ENCODE measurements at places on chromosomes 12 and 14.

DNA sequence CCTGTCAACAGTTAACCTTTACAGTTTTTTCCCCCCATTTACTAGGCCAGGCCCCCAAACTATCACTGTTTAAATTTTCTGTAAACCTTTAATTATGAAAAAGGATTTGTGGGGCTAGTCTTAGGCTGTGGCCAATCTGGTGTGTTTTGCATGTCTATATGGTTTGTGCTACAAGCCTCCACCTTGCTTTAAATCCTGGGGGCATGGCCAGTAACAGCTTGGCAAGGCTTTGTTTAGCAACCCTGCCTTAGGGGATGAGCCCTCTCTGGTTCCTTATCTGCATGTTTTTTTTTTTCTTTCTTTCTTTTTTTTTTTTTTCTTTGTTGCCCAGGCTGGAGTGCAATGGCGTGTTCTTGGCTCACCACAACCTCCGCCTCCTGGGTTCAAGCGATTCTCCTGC lies 102.7 kb downstream of the KCNMB4 start:
- no peak for DNase-seq

- DNase-seq = no peak
Observed at GRCh38 chr14:104227806-104228205, 89.4 kb downstream of the KIF26A start.

GRCh38 chr12:40336573-40337199 lies 111.9 kb downstream of the LRRK2 start:
- peak; percentile 54 for DNase-seq

DNA sequence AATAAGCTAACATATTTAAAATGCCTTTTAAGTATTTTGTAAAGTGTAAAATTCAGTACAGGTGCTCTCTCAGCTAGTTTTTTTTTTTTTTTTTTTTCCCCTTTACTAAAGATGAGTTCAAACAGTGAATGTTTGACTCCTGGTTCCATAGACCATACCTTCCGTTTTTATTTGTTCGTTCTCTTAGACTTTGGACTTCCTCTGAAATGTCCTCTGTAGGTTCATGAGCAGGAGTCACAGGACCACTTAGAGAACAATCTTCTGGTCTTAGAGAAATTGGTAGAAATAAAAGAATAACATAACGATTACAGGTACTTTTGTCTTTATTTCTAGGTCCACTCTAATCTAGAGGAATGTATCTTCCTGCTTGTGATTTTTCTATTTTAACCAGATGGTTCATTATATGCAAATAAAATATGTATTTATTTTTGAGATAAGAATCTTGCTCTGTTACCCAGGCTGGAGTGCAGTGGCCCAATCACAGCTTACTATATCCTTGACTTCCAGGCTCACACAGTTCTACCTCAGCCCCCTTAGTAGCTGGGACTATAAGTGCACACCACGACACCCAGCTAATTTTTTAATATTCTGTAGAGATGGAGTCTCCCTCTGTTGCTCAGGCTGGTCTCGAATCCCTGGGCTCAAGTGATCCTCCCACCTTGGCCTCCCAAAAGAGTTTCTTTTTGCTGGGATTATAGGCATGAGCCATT lies 25.8 kb downstream of the STYX start:
- no peak for DNase-seq

GRCh38 chr12:97267166-97267565 lies 195.4 kb upstream of the RMST start:
- DNase-seq = no peak

GRCh38 chr14:70425354-70425753 lies 8.5 kb upstream of the SYNJ2BP start:
- no peak for DNase-seq

GRCh38 chr12:26130728-26131127 lies 5.9 kb upstream of the BHLHE41 start:
- no peak for DNase-seq
